NCI-H1694 (cell line): ENCODE measurements at places on chromosomes 5 and 9.

- no peak for DNase-seq
Observed at GRCh38 chr9:12771891-12772290, 2.9 kb upstream of the LURAP1L start.

DNA sequence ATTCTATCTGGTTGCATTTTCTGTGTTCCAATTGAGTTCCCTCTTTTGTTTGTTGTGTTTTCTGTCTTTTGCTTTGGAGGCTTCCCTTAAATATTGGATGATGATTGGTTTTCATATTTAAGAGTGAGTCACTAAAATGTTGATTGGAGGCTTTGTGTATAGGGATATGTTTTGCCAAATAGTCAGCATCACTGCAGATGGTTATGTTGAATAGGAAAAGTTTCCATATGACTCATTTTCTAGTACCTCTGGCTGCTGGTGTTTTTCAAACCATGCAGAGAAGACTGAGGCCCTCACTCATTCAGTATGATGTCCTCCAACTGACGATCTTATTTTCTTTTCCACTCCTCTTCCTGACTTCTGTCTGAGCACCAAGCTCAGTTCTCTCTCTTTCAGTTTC, 1290.0 kb downstream of the EFNA5 start:
- DNase-seq: no peak

- DNase-seq: no peak
Observed at GRCh38 chr5:67337751-67338150, 141.2 kb upstream of the CD180 start.

GRCh38 chr5:2181149-2181548, 298.4 kb upstream of the IRX4 start:
- DNase-seq: no peak

DNA sequence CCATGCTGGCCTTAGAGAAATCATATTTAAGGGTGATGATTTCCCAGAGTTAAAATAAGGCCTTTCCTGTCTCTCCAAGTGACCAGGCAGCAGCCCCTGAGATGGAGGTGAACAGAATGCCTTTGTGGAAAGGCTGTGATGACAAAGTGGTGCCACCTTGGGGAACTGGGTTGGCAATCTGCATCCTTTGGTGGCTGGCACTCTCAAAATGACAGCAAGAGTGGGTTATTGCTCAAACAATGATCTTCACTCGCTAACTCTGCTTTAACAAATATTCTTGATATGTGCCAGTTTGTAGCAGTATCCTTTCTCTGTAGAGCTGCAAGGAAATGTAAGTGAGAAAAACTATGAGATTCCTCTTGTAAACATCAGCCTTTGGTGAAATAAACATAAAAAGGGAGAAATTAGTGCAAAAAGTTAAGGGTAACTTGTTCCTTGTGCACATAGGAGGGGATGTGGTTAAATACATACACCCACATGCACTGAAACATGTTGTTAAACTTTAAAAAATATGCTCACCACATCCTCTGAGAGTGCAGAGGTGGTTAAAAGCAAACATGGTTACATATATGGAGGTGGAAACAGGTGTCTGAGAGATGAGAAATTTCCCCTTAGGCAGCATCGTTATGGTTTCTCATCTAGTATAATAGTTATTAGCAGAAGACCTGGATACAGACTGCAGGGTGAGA, 373.4 kb upstream of the CTNND2 start:
- no peak for DNase-seq

DNA sequence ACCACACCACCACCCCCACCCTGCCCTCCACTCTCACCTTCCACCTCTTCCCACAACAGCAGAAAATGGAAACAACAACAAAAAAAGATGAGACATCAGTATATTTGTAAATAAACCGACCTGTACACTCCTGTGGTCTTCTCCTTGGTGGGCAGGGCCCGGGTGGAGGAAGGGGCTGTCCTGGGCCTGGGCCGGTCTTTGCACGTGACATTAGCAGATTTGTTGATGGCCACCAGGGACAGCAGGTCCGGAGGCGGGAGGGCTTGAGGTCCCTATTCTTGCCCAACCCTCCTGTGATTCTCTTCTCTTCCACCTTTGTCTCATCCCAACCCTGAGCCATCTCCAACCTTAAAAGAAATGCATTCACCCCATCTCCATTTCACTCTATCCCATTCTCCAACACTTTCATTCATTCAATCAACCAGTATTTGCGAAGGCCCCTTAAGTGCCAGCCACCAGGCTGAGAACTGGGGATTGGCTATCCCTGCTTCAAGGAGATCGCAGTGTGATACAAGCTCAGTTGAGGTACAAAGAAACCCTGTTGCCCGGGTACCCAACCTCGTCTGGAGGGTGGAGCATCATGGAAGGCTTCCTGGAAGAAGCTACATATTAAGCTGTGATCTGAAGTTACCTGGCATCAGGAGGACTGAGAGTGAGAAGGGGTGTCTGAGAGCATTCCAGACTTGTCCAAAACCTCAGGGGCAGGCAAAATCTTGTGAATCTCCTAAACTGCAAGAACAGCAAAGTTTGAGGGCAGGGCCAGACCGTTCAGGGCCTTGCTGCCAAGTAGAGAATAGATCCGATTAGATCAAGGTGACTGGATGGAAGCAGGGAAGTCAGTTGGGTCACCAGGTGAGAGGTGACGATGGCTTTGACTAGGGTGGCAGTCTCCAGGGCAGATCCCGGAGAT, 87.4 kb downstream of the LMX1B start:
- DNase-seq: no peak

DNA sequence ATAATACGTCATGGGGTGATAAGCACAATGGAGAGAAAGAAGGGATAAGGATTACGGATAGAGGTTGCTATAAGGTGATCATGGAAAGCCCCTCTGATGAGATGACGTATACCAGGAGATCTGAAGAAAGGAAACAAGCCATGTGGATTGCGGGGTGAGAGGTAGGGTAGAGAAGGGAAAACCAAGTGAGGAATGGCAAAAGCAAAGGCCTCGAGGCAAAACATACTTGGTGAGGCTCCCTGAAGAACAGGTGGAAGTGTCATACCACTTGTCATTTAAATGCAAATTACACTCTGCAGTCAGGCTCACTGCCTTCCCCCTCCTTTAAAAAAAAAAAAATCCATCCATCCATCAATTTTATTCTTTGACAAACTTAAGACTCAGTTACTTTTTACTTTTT, 420.8 kb downstream of the RAB3C start:
- DNase-seq: no peak

DNA sequence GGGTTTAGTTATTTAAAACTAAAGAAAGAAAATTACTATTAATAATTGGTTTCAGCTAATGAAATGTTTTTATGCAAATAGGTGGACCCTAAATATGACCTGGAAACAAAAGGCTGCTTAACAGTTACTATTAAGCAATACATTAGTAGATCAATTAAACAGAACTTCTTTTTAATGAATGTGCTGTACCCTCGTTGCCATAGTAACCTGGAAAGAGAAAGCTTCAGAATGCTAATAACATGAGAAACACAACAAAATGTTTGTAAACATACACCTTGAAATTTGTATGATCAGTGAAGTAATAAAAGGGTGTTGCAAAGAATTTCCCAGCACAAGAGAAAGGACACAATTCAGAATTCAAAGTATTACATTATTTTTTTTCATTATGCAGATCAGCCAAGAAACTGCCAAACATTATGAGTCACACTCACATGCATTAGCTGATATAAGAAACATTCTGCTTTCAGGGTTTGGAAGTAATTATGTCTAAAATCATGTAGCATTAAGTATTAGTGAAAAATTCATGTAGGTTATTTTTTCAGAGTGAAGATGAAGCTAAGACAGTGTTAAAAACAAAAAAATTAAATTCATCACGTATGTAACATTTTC, 348.3 kb downstream of the ISL1 start:
- DNase-seq: no peak

- peak; percentile 51 for DNase-seq
Observed at GRCh38 chr5:43227655-43228054, 35.6 kb downstream of the NIM1K start.

DNA sequence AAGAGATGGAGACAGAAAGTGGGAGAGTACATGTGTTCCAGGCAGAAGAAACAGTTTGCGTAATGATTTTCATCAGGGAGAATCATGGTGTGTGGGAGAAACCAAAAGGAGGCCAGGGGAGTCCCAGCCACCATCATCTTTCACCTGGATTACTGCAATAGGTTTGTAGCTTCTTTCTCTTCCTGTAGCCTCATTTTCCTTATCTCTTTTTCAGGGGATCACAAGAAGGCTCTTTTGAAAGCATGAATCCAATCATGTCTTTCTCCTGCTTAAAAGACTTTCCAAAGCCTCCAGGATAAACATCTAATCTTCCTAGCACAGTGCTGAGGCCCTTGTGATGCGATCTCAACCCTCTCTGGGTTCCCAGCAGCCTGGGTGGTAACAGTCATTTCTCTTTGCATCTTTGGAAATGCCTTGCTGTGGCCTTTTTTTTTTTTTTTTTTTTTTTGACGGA, 10.3 kb upstream of the GPBP1 start:
- no peak for DNase-seq

DNA sequence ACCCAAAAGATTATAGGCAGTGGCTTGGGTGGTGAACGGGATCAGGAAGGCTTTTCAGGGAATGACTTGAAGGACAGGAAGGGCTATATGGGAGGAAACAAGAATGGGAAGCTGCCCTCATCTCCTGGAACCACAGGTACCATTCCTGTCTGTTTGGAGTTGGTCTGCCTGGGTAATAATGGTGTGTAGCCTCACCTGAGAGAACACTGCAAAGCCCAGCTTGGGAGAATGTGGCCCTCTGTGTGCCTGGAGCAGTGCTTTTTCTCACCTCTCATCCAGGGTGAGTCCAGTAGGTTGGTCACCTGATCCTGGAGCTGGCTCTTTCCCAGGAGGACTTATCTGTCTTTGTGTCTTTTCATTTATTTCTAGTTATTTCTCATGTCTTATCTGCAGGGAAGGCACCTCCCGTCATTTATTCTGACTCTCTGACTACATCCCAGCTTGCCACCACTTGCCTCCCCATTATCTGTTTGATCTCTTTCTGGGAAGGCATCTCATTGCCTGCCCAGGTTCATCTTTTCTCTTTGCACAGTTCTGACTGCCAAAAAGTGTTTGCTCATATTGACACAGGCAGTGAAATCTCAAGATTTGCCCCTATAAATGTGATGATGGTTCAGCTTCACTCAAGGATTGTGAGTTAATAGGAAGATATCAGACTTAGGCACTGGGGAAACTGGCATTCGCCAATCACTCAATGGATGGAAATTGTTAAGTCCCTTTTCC, 22.5 kb upstream of the OR2S2 start:
- no peak for DNase-seq

GRCh38 chr5:169458221-169458620, 125.4 kb upstream of the SPDL1 start:
- DNase-seq: no peak

DNA sequence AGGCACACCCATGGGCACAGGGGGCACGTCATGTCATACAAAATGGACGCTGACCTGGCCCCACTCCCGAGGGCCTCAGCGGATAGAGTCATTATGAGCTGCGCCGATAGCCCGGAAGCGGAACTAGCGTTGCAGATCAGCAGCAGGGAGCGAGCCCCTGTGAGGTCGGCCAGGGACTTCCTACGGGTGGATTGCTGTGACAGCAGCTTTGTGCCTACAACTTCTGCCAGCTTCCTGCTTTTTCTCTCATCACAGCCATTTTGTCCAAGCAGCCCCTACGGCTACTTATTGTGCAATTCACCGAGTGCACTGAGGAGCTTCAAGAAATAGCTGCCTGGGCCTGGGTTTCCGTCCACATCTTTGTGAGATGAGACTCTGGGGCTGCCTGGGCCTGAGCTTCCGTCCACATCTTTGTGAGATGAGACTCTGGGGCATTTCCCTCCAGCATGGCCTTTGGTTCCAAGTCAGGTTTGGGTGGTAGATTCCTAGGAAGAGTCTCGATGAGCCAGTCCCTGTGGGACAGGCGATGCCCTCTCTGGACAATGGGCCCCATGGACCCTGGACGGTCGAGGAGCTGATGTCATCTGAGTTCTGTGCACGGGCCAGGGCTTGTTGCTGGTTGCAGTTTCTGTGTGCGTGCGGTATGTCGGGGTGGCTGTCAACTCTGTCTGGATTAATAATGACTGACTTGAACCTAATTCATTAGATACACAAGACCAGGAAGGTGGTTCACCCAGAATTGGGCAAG, 67.0 kb upstream of the GNE start:
- no peak for DNase-seq

GRCh38 chr5:102529031-102529430, 30.2 kb upstream of the SLCO6A1 start:
- DNase-seq: no peak

DNA sequence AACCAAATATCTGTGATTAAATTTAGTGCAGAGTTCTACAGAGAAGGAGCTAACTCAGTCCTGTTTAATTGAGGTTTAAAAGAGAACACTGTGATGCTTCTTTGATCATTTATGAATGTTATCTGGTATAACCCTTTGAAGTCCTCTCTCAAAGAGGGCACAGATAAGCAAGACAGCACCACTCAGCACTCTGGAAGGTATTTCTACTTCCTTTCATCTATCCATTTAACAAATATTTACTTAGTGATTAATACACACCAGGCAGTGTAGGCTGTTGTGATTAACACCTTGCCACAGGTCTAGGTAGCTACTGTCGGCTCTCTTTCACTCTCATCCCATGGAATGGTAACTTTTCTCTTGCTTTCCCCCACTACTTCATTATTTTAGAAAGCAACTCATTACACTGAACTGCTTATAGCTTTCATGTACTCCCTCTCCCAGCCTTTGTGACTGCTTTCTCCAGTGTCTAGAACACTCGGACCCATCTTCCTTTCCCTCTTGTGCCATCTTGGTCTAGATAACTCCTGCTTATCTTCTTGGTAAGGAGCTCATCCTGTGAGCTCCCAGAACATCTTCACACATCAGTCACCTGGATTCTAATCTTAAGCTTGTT, 54.7 kb downstream of the GLDC start:
- no peak for DNase-seq

GRCh38 chr5:134435560-134435959, 23.9 kb upstream of the CDKN2AIPNL start:
- no peak for DNase-seq

DNA sequence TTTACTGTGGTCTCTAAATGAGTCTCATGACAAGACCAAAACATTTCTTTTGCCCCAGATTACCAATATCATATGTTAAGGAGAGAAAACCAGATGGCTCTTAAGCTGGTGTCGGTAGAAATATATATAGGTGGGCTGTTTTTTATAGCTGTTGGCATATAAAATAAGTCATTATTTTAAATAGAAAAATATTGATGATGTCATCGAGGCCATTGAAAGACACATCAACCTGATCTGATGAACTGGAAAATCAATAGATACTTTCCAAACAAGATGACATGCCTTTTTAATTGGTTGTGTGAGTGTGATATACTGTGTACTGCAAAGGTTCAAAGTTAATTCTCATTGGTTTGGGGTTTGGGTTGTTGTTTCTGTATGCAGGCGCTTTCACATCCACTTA, 617.3 kb downstream of the CCDC171 start:
- no peak for DNase-seq
